T-helper 9 cell (primary cell): ENCODE measurements at places on chromosomes 4 and X.

GRCh38 chrX:50168241-50168687, 32.5 kb downstream of the AKAP4 start:
- no peak for DNase-seq

GRCh38 chr4:125750828-125751466, 436.2 kb downstream of the FAT4 start:
- DNase-seq = no peak

- no peak for DNase-seq
These were observed 708 bp downstream of the BCLAF3 start for GRCh38 chrX:19990151-19990555.

- no peak for DNase-seq
These were observed 3.4 kb downstream of the RHOH start for GRCh38 chr4:40199999-40200874.

DNA sequence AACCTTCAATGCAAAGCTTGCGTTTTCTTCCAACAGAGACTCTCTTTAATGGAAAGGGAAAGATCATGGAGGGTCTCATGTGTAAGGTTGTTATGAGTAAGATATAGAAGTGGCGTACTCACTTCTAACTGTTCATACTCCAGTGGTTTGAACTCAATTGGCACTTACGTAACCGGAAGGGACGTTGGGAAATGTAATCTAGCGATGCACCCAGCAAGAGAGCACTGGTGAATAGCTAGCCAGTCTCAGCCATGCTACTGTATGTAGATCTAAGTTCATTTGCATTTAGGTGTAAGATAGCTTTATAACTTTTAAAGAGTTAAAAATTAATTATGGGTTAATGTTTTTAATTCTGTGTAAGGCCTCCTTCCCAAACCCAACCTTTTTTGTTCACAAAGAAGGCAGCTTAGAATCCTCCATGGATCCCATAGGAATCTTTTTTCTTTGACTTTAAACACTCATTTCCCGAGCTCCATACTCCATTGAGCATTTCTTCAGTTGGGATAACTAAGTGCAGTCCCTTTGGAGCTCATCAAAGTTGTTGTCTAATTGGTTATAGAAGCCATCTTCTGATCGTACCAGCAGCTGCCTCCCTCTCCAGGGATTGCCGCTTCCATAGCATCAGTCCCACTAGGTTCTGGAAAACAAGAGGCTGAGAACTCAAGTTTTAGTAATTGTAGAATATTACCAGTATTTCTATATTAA, 191.1 kb downstream of the RAPGEF2 start:
- DNase-seq = no peak

GRCh38 chrX:119942831-119943184, 743 bp downstream of the NKAP start:
- no peak for DNase-seq

DNA sequence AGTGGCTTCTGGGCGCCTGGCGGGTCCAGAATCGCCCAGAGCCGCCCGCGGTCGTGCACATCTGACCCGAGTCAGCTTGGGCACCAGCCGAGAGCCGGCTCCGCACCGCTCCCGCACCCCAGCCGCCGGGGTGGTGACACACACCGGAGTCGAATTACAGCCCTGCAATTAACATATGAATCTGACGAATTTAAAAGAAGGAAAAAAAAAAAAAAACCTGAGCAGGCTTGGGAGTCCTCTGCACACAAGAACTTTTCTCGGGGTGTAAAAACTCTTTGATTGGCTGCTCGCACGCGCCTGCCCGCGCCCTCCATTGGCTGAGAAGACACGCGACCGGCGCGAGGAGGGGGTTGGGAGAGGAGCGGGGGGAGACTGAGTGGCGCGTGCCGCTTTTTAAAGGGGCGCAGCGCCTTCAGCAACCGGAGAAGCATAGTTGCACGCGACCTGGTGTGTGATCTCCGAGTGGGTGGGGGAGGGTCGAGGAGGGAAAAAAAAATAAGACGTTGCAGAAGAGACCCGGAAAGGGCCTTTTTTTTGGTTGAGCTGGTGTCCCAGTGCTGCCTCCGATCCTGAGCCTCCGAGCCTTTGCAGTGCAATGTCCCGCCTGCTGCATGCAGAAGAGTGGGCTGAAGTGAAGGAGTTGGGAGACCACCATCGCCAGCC, at the start of gene ATOH1:
ATOH1 (plus strand) TSS at position 422 of the 663 bp plus-strand sequence; CDS start at position 596, 174 bp downstream.
- no peak for DNase-seq

GRCh38 chr4:70759627-70760026, 37.9 kb downstream of the RUFY3 start:
- no peak for DNase-seq

DNA sequence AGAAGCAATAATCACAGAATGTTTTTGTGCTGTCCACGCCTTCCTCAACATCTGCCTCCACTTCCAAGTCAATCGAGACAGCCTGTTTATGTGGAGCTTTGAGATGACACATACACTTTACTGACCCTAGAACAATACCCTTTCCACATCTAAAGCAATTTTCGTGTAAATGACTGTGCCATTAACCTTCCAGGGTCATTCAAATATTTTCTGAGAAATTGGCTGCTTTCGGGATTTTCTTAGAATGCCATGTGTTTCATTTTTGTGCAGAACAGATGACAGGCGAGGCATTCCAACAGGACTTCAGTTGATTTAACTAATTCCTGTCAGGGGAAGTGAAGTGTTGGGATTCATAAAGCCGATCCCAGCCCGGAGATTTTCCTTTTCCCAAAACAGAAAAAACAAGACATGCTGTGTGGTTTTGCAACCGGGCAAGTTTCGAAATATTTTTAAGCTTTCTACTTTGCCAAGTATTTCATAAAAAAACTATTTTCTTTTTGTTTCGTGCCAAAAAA, 73.9 kb downstream of the SORBS2 start:
- no peak for DNase-seq

DNA sequence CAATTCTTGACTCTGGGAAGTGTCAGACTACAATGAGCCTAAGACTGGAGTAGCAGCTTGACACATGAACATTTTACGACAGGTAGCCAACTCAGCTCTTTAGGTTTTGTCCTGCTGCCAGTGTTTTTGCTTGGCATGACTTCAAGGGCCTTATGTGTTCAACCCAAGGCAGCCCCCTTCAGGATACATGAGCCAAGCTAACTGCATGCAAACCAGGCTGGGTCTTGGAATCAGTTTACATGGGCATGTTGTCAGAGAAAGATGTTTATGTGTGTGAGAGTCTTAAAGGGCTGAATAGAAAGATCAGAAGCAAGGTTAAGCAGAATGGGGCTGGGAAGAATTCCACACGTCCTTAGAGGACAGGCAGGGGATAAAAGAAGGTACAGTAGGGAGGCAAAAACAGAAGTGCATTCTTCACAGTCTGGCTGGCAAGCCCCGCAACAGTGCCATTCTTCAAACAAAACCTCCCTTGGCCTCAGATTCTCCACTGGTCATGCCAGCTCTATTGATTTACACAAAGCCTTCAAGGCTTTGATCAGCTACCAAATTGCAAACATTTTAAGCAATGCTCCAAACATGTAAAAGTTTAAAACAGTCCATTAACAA, 97.3 kb downstream of the NKX6-1 start:
- no peak for DNase-seq

DNA sequence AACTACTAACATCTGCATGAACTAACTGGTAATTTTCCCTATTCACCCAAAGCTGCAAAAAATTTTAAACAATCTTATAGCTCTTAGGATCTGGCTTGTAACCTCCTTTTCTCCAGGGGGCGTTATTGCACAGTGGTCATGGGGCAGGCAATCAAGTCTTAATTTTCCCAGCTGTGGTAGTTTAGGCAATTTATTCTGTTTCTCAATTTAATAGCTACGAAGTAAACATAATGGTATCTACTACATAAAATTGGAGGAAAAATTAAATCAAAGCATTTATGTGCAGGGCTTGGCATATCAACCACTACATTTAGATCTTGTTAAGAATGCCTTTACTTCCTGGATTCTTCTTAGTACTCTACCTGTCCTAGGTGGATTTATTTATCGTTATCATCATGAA, 137.4 kb upstream of the GUCY1A1 start:
- DNase-seq = no peak

DNA sequence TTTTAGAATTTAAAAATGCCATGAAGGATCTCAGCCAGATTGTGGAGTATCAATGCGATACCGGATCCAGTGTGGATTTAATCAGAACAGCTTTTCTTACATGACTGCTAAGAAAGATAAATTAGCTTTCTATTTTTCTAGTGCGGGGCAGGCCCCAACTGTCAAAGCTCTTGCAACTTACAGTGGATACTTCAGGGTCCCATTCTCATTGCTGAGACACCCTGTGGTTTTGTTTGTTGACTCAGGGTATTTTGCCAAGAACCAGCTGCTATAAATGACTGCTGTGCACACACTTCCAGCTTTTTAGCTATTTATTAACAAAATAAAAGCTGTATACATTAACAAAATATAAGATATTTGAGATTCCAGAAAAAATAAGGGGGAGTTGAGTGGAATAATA, 166.4 kb downstream of the DCLK2 start:
- no peak for DNase-seq

- peak; percentile 16 for DNase-seq
These were observed 26.8 kb upstream of the TMEM184C start for GRCh38 chr4:147590249-147590920.

DNA sequence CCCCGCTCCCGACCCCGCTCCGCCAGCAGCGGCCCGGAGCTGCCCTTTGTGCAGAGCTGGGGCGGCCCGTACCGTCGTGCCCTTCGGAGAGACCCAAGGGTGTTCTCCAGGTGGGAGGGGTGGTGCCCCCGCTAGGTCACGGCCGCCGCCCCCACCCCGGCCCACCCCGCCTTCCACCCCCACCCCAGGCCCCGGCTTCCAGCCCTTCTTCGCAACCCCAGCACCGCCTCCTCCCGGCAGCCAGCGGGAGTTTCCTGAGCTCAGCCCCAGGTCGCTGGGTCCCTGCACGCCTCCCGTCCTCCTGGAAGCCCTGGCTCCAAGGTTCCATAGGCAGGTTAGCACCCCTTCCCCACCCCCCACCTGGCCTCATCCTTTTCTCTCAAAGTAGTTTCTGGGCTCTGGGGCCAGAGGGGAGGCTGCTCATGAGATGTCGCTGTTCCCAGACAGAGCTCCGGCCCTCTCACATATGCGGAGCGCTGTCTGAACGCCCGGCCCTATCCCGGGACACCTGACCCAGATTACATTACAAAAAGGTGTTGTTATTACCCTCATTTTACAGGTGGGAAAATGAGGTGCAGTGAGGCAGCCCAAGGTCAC, 25.2 kb upstream of the FGFR3 start:
- DNase-seq = no peak

DNA sequence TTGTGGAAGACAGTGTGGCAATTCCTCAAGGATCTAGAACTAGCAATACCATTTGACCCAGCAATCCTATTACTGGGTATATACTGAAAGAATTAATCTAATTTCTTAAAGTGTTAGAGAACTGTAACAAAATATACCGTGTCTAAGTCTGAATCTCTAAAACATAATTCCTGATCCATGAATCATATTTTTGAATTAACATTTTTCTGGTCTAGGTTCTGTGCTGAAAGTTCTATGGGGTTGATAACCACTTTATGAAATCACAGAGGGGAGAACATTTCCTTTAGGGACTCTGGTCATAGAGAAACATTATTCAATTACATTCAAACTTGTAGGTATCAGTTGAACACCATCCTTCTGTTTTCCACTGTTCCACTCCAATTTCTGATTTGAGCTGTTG, 91.9 kb upstream of the ETNPPL start:
- DNase-seq = no peak

- DNase-seq = no peak
These were observed 124.3 kb downstream of the ADGRA3 start for GRCh38 chr4:22391551-22391950.

DNA sequence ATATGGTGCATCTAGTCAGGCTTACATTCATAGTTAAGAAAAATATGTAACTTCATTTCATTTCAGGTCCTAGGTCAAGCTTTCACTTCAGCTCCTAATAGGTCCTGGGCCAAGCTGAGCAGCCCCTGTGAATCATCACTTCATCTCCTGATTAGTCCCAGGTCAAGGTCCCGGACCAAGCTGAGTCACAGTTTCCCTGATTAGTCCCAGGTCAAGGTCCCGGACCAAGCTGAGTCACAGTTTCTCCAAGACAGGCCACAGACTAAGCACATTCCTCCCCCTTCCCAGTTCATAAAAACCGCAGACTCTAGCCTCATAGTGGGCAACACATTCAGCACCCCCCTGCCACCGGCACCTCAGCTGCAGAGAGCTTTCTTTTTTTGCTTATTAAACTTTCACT, 1331.8 kb downstream of the PCDH19 start:
- DNase-seq = no peak

DNA sequence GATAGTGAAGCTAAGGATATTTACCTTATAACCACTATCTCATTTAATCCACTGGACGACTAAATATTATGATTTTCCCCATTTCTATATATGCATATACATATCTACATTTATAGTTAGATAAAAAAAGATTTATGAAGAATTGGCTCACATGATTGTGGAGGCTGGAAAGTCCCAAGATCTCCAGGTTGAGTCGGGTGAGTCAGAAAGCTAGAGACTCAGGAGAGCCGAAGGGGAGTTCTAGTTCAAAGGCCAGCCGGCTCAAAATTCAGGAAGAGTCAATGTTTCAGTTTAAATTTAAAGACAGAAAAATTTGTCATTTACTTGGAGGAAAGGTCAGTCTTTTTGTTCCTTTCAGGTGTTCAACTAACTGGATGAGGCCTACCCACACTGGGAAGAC, 158.2 kb upstream of the CPEB2 start:
- no peak for DNase-seq

DNA sequence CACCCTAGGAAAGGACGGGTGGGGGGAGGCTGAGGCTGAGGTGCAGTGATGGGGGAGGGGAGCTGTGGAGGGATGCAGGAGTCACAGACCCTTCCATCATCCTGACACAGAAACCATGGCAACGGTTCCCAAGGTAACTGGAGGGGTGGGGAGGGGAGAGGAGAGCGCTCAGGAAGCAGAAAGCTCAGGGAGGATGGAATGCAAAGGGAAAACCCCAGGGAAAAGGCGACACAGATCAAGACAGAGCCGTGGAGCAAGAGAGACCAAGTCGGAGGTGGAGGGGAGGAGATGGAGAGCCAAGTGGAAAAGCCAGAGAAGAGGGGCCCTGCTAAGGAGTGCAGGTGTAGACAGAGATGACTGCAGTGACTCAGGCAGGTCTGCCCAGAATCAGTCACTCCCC, 14.5 kb downstream of the L1CAM start:
- DNase-seq = no peak

- DNase-seq = no peak
These were observed 203.4 kb downstream of the CHIC1 start for GRCh38 chrX:73766431-73766795.

- DNase-seq = no peak
These were observed 517.1 kb downstream of the PCDH7 start for GRCh38 chr4:31237233-31237632.

DNA sequence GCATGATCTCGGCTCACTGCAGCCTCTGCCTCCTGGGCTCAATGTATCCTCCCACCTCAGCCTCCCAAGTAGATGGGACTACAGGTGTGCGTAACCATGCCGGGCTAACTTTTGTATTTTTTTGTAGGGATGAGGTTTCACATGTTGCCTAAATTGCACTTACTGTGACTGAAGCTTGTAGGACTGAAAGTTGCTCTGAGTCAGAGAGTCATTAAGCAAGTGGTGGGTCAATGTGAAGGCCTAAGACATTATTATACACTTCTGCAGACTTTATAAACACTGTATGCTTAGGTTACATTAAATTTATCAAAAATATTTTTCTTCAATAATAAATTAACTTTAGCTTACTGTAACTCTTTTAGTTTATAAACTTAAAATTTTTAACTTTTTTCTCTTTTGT, 170.2 kb downstream of the FAT4 start:
- no peak for DNase-seq

- no peak for DNase-seq
These were observed 902.8 kb upstream of the NDST4 start for GRCh38 chr4:116016201-116016600.

- no peak for DNase-seq
These were observed 50.8 kb downstream of the SLC2A9 start for GRCh38 chr4:9970399-9971011.

GRCh38 chr4:139656614-139657486, 8.8 kb upstream of the MGST2 start:
- DNase-seq = peak; percentile 22
